ENCODE measurements at places on chromosomes 3 and 15.

GRCh38 chr3:132629928-132630327 lies 29.7 kb downstream of the ACAD11 start:
- DNase-seq = no peak

- DNase-seq = peak; percentile 41
Observed at GRCh38 chr3:37992271-37993066, 1.9 kb downstream of the VILL start.

DNA sequence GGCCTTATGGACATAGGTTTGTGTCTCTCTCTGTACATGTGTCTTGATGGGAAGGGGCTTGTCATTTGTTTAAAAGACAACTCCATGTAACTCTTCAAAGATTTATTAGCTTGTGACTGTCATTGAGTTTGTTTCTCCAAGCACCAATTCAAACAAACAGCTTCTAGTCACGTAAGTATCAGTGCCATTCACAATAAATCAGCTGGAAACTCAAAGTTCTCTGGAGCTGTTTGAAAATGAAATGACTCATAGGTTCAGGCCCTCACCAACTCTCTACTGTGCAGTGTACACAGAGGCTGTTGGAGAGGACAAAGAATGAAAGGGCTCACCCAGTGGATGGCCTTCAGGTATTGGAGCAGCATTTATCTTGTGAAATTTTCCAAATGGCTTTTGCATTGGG lies 476.3 kb downstream of the AGBL1 start:
- peak; percentile 48 for DNase-seq

DNA sequence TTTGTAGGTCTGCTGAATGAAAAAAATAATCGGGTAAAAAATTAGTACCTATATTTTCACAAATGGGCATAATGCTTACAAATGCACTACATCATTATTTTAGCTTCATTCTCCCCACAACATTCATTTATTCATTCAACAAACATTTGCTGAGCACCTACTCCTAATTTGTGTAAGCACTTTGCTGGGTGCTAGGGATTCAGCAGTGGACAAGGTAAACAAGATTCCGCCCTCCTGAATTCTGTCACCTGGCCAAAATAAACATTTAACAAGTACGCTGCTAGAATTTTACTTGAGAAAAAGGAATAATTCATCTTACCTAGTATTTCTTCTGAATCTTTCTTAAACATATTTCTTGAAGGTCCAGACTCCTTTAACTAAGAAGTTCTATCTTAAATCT lies 72.1 kb downstream of the TIGIT start:
- no peak for DNase-seq

DNA sequence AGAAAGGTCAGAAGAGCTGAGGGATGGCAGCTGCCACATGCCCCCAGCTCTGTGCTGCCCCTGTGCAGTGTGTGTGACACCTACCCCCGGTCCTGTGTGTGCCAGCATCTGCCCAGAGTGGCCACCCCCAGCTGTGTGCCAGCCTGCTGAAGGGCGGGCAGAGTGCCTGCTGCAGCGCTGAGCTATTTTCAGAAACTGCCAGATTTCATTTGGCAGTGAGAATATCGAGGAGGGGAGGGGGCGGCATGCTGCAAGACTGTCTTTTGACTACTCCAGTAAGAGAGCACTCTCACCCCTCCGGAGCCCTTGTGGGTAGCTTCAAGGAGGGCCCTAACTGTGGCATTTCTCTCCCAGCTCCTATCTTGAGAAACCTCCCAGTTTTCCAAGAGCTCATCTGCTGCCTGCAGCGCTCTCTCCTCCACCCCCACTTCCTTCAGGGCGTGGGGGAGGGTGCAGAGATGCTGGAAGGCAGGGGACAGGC lies 25.2 kb upstream of the DOCK3 start:
- no peak for DNase-seq

GRCh38 chr3:27719314-27720003 lies 2.7 kb downstream of the EOMES start:
- no peak for DNase-seq

- peak; percentile 62 for DNase-seq
Observed at GRCh38 chr15:82081914-82082762, 36.3 kb upstream of the MEX3B start.

GRCh38 chr15:83092309-83092976 lies 15.0 kb upstream of the TM6SF1 start:
- no peak for DNase-seq

DNA sequence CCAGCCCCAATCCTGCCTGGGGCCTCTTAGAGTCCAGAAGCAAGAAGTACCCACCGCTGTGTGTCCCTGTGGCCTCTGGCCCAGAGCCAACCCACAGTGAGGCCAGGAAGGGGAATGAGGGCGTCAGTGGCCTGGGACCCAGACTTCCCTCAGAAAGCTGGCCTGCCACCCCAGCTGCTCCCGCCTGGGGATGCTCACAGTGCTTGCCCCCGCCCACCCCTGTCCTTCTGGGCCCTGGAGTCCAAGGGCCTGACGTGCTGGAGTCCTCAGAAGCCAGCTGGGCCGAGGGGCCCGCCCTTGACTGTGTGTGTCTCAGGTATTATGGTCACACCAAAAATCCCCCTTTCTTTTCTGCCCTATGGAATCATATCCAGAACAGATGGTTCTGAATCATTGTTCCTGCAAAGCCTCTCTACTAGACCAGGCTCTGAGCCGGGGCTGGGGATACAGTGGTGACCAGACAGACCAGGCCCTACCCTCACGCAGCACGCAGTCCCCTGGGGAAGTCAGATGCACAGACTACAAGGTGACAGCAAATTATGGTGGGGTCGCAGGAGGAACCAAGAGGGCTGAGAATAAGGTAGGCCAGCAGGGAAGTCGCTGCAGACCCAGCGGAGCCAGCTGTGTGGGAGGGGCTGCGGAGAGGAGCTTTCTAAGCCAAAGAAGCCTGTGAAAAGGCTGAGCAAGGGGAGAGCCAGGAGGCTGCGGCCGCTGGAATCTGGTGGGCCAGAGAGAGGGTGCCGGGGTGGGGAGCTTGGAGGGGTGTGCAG lies 99.1 kb downstream of the VGLL4 start:
- DNase-seq = no peak

DNA sequence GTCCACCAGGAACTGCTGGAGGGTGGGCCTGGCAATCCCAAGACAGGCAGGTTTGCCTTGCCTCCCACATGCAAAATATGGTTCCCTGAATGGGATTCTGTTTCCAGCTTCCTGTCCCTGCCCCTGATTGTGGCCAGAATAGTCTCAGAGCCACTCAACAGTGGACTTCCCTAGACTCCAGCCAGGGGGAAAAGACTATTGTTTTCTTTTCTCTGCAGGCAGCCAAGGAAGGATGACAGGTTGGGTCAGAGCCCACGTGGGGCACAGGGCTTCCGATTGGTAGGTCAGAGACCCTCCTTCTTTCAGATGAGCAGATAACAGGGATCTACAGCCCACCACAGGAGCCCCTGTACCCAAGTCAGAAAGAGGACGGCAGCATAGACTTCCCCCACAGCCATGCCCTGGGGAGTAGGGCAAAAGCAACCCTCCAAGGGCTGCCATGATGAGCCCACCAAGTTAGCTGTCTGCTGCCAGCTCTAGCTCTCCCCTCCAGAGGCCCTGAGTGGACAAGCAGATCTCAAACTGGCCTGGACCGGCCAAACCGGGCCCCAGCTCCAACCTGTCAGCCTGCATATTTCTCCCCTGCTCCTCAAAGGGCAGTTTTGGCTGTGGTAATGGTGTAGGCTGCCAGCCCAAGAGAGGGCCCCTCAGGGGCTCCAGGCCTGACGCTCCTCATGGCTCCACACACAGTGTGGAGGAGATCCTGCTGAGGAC lies 6.4 kb downstream of the TLR9 start:
- no peak for DNase-seq

- DNase-seq = no peak
Observed at GRCh38 chr15:100716456-100717085, 114.2 kb downstream of the ASB7 start.

DNA sequence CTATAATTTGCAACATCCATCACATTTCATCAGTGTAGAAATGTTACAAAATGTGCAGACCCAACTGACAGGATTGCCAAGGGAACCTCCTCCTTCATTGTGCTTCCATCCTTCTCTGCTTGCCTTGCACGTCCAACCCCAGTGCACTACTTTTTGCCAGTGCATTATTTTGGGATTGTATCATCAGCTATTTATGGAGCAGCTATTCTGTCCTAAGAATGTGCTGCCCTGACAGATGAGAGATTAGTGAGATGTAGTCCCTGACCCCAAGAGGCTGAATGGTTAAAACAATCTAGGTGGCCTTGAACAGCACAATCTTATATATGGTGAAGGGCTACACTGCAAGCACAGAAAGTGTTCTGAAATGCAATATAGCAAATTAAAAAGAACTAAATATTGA lies 935.8 kb downstream of the IGSF11 start:
- DNase-seq = no peak
